Pericardium fibroblast (primary cell): ENCODE measurements at places on chromosomes 7 and 10. TPM values are rescaled to one million over a fixed set of nuclear protein-coding genes. Genes with fewer than 3 reads are reported as not detected.

MARCHF5 gene
- total RNA-seq: 7.0 and 15.2 TPM in 2 replicates

PAX2 gene
- total RNA-seq: not detected in 2 replicates

ACHE gene
- total RNA-seq: 0.35 and 1.6 TPM in 2 replicates

CSTF2T gene
- 19.7 and 20.9 TPM in 2 replicates for total RNA-seq

ZNF425 gene
- 2.3 and 2.7 TPM in 2 replicates for total RNA-seq

SAMD9L gene
- 3.0 and 8.8 TPM in 2 replicates for total RNA-seq

MAT1A gene
- total RNA-seq: not detected in 2 replicates

RBM20 gene
- total RNA-seq: 0.12 TPM in 1 of 2 replicates, not detected in the other

DKK1 gene
- 51.4 and 95.7 TPM in 2 replicates for total RNA-seq

OIT3 gene
- 1.2 and 10.7 TPM in 2 replicates for total RNA-seq

ZDHHC4 gene
- 65.7 and 79.8 TPM in 2 replicates for total RNA-seq

LGI1 gene
- total RNA-seq: not detected in 2 replicates

LUC7L2 gene
- total RNA-seq: 27.4 and 29.2 TPM in 2 replicates

LIPM gene
- total RNA-seq: 0.34 TPM in 1 of 2 replicates, not detected in the other

NAT16 gene
- total RNA-seq: not detected in 2 replicates

ZNF316 gene
- 10.1 and 16.7 TPM in 2 replicates for total RNA-seq

YAE1 gene
- 21.9 and 31.0 TPM in 2 replicates for total RNA-seq

ADCYAP1R1 gene
- total RNA-seq: not detected in 2 replicates

PRKCQ gene
- 0.09 and 0.12 TPM in 2 replicates for total RNA-seq

OPN1SW gene
- total RNA-seq: not detected in 2 replicates

PTPRZ1 gene
- total RNA-seq: 0.34 and 2.7 TPM in 2 replicates

SLC16A12 gene
- 3.6 and 16.1 TPM in 2 replicates for total RNA-seq

VWA2 gene
- not detected in 2 replicates for total RNA-seq

HOXA6 gene
- 0.26 and 0.35 TPM in 2 replicates for total RNA-seq

ST8SIA6 gene
- total RNA-seq: 1.6 TPM in 1 of 2 replicates, not detected in the other

NEBL gene
- 14.7 and 77.5 TPM in 2 replicates for total RNA-seq

ERVW-1 gene
- total RNA-seq: not detected in 2 replicates

TCERG1L gene
- not detected in 2 replicates for total RNA-seq

EFCAB10 gene
- total RNA-seq: not detected in 2 replicates

SSC4D gene
- total RNA-seq: 0.34 and 1.2 TPM in 2 replicates

PNLIPRP2 gene
- not detected in 2 replicates for total RNA-seq

GIMAP7 gene
- not detected in 2 replicates for total RNA-seq

OPALIN gene
- total RNA-seq: not detected in 2 replicates

KCNIP2 gene
- total RNA-seq: 0.12 TPM in 1 of 2 replicates, not detected in the other

USP54 gene
- 5.1 and 11.8 TPM in 2 replicates for total RNA-seq

PRKAR2B gene
- 3.6 and 4.0 TPM in 2 replicates for total RNA-seq

TMEM178B gene
- under 0.01 TPM in 2 replicates for total RNA-seq

FFAR4 gene
- total RNA-seq: not detected in 2 replicates

COX15 gene
- total RNA-seq: 21.6 and 31.2 TPM in 2 replicates

MYPN gene
- total RNA-seq: 0.34 TPM in 1 of 2 replicates, not detected in the other

NPSR1 gene
- total RNA-seq: not detected in 2 replicates

SRRT gene
- 53.6 and 54.0 TPM in 2 replicates for total RNA-seq

PON3 gene
- total RNA-seq: 1.5 and 4.0 TPM in 2 replicates

ATG9B gene
- total RNA-seq: 0.12 TPM in 1 of 2 replicates, not detected in the other

RNLS gene
- total RNA-seq: 17.5 and 20.2 TPM in 2 replicates

HOXA5 gene
- total RNA-seq: 1.3 and 35.0 TPM in 2 replicates

OR2A1 gene
- total RNA-seq: not detected in 2 replicates

NPY gene
- not detected in 2 replicates for total RNA-seq

GATAD1 gene
- 11.8 and 20.0 TPM in 2 replicates for total RNA-seq

FOXI2 gene
- not detected in 2 replicates for total RNA-seq

DGKI gene
- 1.4 TPM in 2 replicates for total RNA-seq

TAS2R16 gene
- total RNA-seq: not detected in 2 replicates

SH2D4B gene
- not detected in 2 replicates for total RNA-seq

HACD1 gene
- 14.8 and 27.5 TPM in 2 replicates for total RNA-seq

ZNF438 gene
- 5.3 and 5.4 TPM in 2 replicates for total RNA-seq

TMEM229A gene
- total RNA-seq: 0.26 and 1.9 TPM in 2 replicates

PTCD1 gene
- total RNA-seq: 4.6 and 6.3 TPM in 2 replicates

HABP2 gene
- total RNA-seq: not detected in 2 replicates
